Cerebellar cortex (tissue), 1 donor: ENCODE measurements at places on chromosomes 13 and 19.
A peak's percentile ranks its signal among the peaks of the same experiment; 100 is the strongest.

DNA sequence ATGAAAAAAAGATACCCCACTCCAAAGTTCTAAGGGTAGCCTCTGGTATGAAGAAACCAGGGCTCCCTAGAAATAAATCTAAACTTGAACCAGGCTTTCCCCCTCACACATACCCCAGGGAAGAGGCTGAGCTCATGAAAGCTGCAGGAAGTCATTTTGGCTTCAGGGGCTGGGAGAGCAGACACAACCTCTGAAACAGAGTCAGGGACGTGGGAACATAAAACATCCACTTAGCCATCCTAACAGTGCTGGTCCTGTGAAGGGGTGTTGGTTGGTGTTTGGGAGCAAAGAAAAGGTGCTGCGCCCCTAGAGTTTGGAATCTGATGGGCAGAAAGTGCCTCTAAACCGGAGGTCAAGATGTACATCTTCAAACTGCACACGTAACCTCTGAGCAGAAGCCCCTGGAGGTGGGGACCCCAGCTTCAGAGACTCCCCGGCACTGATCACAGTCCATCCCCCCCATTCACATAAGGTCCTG is 15.8 kb downstream of the RAB3D start:
- no peak for DNase-seq

DNA sequence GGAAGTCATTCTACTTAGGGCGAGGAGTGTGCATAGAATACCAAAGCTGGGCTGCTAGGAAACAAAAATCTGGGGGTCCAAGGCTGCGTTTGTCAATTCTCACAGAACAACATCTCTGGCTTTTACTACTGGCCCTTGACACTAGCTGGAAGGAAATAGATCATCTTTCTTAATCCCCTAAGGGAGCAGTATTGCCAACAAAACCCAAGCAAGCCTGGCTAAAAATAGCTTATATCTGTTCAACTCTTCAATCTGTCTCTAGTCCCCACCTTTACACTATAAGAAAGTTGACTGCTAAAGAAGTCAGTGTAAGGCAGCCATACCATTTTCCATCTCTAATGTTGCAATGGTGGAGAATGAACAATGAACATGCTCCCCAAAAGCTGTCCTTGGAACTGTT is 107.8 kb upstream of the SPRY2 start:
- DNase-seq, result no peak

DNA sequence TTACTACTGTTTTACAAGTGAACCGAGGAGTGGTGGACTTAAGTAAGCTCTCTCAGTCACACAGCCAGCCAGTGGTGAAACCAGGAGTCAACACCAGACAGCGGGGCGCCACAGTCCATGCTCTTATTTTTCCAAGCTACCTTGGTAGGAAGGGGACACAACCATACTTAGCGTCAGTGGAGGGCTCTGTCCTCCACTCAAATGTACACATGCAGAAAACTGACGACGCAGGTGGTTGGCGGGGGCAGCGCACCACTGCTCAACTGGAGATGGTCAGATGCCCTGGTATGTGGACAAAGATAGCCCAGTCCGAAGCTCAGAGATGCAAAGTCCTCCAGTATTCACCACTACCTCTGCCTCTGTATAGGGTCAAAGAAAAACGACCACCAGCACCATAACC is 1.1 kb downstream of the ZNF667 start:
- DNase-seq, result no peak

GRCh38 chr19:48965806-48966540 is 864 bp downstream of the FTL start:
- DNase-seq, result peak; percentile 95

- no peak for DNase-seq
These were observed 455.4 kb upstream of the TSHZ3 start for GRCh38 chr19:31804668-31805067.

DNA sequence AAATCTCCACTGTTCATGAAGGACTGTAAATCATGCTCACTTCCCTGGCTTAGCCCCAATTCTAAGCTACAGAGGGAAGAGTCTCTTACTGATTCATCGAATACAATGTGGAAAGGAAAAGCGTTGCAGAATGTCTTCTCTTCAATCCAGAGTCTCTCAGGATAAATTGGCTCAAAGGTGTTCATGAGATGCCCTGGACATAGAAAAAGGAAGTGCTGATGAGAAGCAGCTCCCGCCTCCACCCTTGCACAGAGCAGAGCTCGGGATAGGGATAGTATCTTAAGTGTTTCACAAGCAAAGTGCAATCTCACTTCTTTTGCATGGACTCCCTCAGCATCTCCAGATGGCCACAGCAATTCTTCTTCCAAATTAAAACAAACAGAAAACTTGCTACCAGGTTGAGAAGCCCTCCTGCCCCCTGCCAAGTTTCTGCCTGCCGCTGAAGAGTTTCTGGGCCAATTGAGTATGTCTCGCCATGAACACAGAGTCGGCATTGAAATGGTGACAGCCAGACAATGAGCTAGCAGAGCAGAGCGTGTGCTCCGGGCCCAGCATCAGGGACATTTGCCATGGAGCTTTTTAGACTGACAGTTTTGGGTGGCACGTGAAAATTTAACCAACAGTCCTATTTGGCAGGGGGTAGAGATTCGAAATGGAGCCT is 85.7 kb downstream of the C13orf42 start:
- peak; percentile 39 for DNase-seq

- DNase-seq, result peak; percentile 85
These were observed 11.1 kb upstream of the SHISA2 start for GRCh38 chr13:26062853-26063444.

- DNase-seq, result peak; percentile 15
These were observed 27.6 kb downstream of the DNAJC3 start for GRCh38 chr13:95704510-95704909.

- no peak for DNase-seq
These were observed 183.2 kb downstream of the TUBA3C start for GRCh38 chr13:18998389-18998788.

- DNase-seq, result no peak
These were observed 69.1 kb downstream of the ATP7B start for GRCh38 chr13:51942189-51942588.

DNA sequence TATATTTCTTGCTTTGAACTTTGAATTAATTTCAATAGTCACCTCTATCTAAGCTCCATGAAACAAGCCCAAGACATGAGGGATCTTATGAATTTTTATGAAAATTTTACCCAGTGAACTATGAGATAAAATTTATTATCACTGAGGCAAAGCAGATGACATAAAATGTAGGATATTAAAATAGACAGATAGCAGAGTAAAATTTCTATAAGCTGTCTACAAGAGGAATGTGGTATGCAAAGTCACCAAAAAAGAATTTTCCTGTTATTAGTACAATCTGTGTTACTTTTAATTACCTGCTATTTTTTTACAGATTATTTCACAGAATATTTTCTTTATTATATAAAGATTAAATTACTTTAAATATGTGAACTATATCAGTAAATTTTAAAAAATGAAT is 2312.6 kb downstream of the PCDH9 start:
- no peak for DNase-seq

DNA sequence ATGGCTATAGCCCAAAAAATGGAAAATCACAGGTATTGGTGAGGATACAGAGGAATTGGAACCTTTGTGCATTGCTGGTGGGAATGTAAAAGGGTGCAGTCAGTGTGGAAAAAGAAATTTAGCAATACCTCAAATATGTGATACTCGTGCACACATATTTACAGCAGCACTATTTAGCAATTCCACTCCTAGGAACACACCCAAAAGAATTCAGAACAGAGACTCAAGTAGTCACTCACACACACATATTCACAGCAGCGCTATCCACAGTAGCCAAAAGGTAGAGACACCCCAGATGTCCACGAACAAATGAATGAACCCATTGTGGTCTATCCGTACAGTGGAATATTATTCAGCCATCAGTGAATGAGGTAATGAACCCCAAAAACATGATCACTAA is 114.0 kb downstream of the COL4A2 start:
- DNase-seq, result no peak

GRCh38 chr19:52028027-52028779 is at the start of gene ZNF614:
Gene ZNF614, minus strand, starts transcription at chr19:52028379. Its CDS starts 2,634 bp downstream, at chr19:52025745.
- peak; percentile 93 for DNase-seq

DNA sequence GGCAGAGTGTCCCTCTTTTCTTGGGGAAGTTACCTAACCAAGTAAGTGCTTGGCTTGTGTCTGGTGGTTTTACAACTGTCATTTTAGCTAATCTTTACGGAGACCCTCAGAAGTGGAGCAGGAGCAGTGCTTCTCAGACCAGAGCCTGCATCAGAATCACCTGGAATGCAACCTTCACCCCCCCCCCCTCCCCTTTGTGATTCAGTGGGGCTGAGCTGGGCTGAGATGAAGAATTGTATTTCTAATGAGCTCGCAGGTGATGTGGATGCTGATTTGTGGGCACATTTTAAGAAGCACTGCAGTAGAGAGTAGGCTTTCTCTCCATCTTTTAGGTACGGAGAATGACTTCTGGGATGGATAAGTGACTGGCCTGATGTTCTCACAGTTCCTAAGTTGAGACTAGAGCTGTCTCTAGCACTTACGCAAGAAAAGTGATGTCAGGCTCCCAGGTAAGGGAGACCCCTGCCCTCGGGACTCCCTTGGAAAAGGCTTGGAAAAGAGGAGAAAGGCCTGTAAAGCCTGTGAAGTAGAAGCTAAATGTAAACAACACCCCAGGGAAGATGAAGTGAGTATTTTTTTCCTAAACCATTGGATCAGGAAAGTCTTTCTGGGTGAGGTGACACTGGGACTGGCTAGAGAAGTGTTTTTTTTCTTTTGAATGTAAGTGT is 23.3 kb upstream of the RNF113B start:
- DNase-seq, result no peak

DNA sequence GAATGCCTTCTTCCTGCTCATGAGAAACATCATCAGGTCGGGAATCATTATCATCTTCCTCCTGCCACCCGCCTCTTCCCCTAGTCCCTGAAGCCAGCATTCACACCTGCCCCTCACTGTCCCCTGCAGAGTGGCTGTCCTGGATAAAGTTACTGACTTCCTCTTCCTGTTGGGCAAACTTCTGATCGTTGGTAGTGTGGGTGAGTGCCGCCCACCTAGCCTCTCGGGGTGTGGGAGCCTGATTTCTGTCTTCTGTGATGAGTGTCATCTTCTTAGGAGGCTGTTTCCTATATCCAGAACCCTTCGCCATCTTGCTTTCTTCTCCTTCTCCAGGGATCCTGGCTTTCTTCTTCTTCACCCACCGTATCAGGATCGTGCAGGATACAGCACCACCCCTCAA is 12.5 kb downstream of the SLC44A2 start:
- no peak for DNase-seq

- peak; percentile 99 for DNase-seq
These were observed 4.4 kb downstream of the C19orf67 start for GRCh38 chr19:14080887-14081796.

- DNase-seq, result no peak
These were observed 33.2 kb downstream of the KCTD12 start for GRCh38 chr13:76852986-76853385.

- no peak for DNase-seq
These were observed 30.6 kb downstream of the DPF1 start for GRCh38 chr19:38193445-38193844.

GRCh38 chr13:21673789-21674489 is 3.1 kb downstream of the FGF9 start:
- DNase-seq, result peak; percentile 61

DNA sequence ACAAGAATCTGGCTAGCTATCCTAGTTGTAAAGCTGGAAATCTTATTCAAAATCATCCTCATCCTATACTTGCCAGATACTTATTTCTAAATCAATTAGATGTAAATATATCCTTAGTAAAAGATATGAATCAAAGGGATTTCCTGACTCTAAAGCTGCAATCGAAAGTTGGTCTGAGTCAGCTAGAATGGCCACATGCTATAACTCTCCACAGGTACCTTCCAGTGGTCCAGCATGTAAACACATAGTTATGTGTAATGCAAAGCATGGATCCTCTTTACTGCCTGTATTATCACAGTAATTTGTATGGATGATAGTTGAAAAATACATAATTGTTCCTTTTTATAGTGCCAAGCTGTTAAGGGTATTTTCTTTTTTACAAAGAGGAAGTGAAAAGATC is 27.4 kb downstream of the SLITRK6 start:
- DNase-seq, result no peak

GRCh38 chr13:41465898-41466320 is 8.6 kb downstream of the RGCC start:
- DNase-seq, result no peak

GRCh38 chr19:15159251-15159650 is 41.5 kb downstream of the NOTCH3 start:
- no peak for DNase-seq

DNA sequence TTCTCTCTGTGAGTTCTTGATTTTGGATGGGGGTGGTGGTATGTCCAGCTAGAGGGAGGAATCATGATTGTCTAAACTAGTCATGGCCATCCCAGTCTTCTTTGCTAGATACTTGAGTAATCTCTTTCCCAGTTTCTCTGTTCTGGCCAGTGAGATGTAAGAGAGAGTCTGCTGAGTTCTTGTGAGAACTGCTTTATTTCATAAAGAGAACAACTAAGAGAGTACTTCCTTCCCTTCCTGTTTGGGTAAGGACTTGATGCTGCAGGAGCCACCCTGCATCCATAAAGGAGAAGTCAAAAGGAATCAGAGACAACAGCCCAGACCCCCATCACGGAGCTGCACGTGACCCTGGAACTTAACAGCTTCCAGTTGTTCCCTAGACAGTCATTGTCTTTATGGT is 3.0 kb upstream of the RASL11A start:
- no peak for DNase-seq

- no peak for DNase-seq
These were observed 130.3 kb upstream of the SERP2 start for GRCh38 chr13:44243198-44243857.

DNA sequence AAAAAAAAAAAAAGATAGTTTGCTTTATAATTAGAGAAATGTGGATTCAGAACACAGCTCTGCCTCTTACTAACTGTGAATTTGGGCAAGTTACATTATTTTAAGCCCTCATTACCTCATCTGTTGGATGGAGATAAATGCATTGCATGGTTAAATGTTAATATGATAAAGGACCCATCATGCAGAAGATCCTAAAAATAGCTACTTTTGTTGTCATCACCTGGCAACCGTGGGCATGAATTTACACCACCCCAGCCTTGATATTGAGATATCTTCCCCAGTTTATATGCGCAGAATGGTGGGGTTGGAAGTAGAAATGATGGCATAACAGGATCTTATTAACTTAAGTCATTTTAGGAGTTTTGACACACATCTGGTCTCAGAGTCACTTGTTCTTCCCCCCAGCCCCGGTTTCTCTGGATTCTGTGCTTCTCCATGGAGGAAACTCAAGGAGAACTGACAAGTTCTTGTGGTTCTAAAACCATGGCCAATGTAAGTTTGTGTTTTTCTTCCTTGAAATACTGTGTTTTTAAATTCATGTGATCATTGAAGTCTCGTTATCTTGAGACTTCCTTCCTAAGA is 8.9 kb downstream of the ZNF546 start:
- DNase-seq, result no peak

- no peak for DNase-seq
These were observed 18.7 kb downstream of the CACNG7 start for GRCh38 chr19:53927739-53928138.

- DNase-seq, result peak; percentile 38
These were observed 120.2 kb downstream of the RXFP2 start for GRCh38 chr13:31859571-31859970.
